ENCODE measurements at places on chromosomes 13 and 19.

- no peak for DNase-seq
Observed at GRCh38 chr13:85520445-85520844, 278.8 kb downstream of the SLITRK6 start.

DNA sequence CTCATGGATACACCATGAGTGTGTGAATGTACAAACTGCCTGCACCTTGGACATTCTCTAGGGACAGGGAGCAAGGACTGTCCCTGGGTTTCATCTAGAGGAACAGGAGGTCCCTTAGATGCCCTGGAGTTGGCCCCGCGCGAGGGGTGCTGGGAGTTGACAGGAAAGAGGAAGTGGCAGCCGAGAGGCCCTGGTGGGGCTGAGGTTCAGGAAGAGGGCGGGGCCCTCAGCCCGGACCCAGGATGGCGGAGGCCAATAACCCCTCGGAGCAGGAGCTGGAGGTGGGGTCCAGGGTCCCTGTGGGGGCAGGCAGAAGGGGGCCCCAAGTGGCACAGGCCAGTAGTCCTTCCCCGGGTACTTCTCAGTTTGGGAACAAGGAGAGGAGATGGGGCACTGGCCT, 6.9 kb downstream of the PKN1 start:
- peak; percentile 93 for DNase-seq

GRCh38 chr19:53394522-53394973, 401 bp upstream of the ZNF765 start:
- peak; percentile 58 for DNase-seq

DNA sequence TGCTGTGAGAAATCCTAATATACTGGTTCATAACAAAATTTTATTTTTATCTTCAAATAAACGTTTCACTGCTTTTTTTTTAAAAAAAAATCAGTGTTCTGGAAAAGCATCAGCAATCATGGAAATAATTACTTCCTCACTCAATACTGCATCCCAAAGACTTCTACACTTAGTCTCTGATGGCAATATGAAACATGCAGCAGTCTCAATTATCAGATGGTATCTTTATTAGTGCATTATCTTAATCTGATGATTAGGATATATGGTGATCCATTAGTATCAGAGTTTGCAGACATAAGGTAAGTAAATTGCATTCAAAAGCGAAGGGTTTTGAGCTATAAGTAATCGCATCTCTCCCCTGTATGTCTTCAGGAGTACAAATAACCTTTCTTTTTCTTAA, 218.3 kb upstream of the EDNRB start:
- no peak for DNase-seq

DNA sequence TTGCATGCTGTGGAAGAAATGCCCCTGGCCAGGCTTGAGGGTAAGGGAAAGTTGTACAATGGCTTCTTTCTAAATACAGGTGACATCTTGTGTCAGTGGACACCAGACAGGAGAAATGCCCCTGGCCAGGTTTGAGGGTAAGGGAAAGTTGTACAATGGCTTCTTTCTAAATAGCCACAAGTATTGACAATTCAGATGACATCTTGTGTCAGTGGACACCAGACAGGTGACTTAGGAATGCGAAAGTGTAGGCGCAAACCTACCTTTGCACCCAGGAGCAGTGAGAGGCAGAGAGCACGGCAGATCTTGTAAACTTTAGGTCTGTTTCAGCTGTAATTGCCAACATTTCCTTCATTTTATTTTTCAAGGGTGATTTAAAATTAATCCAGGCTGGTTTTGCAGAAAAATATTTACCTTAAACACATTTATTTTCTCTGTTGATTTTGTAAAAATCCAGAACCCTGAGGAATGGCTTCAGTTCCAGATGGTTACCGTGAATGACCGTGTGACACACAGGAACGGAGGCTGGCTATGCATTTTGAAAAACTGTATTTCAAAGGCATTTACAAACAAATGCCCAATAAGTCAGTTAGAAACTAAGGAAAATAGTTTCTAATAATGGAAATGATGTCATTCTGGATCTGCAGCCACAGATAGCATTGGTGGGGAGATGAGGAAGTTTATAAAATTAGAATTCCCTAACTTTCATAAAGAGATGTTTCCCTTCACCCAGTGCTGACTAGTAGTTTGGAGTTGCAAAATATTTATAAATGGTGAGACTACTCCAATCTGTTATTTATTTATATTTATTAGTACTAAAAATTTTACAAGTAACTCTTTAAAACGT, 34.9 kb downstream of the TNFSF13B start:
- peak; percentile 54 for DNase-seq

GRCh38 chr19:5078182-5078581, 109.3 kb downstream of the KDM4B start:
- no peak for DNase-seq

GRCh38 chr13:80340651-80341100, 250 bp downstream of the SPRY2 start:
- DNase-seq: peak; percentile 94

DNA sequence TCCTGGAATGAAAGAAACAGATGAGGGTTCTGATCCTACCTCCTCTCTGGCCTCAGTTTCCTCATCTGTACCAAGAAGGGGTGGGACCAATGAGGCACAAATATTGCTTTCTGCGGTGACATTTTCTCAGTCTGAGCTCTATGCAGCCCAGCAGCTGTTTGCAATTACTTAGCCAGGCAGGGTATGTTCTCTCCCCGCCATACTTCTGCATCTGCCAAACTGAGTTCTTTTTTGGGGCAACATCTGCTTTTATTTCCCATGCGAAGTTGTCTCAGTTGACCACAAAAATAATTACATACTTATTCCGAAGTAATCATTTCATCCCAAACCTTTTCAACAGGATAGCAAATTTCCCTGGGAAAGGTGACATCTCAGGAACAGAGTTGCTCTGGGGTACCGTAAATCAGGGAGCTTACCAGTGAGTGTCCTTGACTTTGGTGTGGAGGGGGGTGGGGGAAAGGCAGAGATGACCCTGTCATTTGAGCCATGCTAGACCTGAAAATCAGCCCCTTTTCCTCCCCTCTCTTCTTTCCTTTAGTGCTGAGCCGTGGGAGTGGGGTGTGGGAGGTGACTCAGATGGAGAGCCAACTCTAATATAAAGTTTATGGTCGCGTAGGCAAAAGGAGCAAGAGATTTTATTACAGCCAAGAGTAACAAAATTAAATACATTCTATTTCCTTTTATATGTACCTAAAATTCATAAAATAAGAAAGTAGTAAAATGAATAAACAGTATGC, 165.7 kb upstream of the KL start:
- no peak for DNase-seq

- DNase-seq: no peak
Observed at GRCh38 chr13:99299256-99299919, 7.8 kb downstream of the GPR183 start.

GRCh38 chr19:7512400-7512851, 3.5 kb upstream of the ZNF358 start:
- DNase-seq: no peak

- DNase-seq: peak; percentile 16
Observed at GRCh38 chr19:24074720-24075454, 12.1 kb upstream of the ZNF254 start.

GRCh38 chr13:111490611-111491010, 170.2 kb downstream of the TEX29 start:
- no peak for DNase-seq

GRCh38 chr19:5484398-5485285, 29.4 kb downstream of the ZNRF4 start:
- no peak for DNase-seq

GRCh38 chr13:76965759-76966421, 17.6 kb downstream of the ACOD1 start:
- peak; percentile 76 for DNase-seq

DNA sequence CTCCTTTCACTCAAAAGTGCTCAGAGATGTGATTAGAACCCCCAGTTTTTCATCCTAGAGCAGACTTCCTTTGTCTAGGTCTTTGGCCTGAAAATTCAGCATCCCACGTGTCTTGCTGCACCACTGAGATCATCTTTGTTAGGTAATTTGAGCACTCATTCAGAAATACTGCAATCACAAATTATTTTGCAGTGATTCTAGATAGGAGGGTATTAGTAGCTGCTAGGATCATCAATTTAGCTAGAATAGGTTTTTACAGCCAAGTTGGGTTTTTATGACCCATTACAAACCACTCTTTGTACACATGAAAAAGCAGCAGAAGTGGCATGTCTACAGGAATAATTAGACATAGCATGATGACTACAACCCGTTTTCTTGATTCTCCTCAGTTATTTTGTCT, 219.6 kb downstream of the GPC6 start:
- DNase-seq: no peak

DNA sequence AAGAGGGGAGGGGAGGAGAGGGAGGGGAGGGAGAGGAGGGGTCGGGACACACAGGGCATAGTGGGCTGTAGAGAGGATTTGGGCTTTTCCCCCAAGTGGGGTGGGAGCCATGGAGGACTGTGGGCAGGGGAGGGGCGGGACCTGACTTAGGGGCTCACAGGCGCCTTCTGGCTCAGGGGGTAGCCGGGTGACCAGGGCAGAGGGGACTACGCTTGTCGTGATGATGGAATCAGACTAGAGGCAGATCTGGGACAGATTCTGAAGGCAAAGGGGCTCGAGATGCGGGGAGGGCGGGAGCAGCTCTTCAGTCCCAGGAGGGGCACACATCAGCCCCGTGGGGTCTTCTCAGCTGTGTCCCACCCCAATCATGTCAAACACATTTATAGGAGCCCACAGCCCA, 13.5 kb downstream of the NDUFA11 start:
- DNase-seq: no peak

- DNase-seq: no peak
Observed at GRCh38 chr13:30301827-30302226, 5.5 kb downstream of the KATNAL1 start.

DNA sequence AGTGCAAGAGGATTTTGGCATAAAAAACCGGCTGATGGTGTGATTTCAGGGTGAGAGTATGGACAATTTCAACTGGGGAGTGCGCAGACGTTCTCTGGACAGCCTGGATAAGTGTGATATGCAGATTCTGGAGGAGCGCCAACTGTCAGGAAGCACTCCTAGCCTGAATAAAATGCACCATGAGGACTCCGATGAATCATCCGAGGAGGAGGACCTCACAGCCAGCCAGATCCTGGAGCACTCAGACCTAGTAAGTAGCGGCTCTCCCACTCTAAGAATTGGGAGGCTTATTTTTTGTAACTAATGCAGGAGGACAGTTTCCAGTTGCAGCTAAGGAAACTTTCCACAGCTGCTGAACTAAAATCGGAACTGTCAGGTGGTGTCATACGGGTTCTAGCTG, 53.6 kb downstream of the ZAR1L start:
- DNase-seq: no peak

DNA sequence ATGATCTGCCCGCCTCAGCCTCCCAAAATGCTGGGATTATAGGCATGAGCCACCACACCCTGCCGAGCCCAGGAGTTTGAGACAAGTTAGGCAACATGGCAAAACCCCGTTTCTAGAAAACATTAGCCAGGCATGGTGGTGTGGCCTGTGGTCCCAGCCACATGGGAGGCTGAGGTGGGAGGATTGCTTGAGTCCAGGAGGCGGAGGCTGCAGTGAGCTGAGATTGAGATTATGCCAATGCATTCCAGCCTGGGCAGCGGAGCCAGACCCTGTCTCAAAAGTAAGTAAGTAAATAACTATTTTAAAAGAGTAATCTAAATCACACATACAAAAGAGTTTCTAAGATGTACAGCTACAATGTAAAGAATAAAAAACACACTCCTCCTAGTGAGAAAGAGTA, 41.9 kb downstream of the SKA3 start:
- DNase-seq: no peak

DNA sequence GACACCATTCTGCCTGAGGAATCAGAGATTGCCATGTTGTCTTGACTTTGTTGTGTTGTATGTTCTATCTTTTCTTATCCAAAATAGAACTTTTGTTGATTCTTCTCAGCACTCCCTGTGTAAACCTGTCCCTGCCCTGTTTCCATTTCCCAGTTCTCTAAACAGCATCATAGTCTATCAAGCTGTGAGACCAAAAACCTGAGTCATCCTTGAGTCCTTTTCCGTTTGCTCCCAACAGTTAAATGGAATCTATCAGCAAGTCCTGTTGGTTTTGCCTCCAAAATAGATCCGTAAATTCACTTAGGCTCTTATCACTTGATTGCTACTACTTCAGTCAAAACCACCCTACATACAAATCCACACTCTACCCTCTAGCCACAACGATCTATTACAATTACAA, 667.1 kb downstream of the PCDH9 start:
- DNase-seq: no peak

DNA sequence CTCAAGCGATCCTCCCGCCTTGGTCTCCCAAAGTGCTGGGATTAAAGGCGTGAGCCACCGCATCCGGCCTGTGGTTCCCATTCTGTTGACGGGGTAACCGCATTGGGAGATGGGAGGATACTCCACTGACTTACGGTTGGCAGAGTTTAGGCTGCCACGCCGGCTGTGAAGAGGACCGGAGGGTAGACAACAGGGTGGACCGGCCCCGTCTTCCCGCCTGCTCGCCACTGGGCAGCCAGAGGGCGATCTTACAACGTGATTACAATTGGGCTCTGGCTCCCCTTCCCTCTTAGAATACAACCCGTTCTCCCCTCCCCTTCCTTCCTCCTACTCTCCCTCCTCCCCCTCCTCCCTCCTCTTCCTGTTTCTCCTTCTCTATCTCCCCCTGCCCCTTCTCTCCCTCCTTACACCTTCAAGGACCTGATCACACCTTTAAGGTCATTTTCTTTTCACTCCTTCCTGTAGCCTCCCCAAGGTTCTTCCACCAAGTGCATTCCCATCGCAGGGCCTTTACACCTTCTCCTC, 957 bp upstream of the CCDC194 start:
- DNase-seq: peak; percentile 86

- DNase-seq: no peak
Observed at GRCh38 chr19:45322311-45322710, 364 bp downstream of the CKM start.

- DNase-seq: no peak
Observed at GRCh38 chr19:13037161-13037560, 41.9 kb downstream of the NFIX start.

DNA sequence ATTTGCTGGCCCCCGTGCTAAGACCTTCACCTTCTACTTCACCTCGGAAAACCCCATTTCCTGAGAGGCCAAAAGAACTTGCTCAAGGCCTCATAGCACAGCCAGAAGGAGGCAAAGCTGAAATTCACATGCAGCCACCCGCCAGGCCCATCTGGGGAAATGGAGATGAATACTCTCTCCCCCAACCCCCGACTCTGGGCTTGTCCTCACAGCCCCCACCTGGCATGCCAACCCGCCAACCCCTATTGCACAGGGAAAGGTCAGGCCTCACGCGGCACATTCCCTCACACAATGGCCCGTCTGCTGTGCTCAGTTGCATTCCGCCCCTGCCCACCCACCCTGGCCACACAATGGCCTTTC, 3.2 kb downstream of the PRX start:
- no peak for DNase-seq

DNA sequence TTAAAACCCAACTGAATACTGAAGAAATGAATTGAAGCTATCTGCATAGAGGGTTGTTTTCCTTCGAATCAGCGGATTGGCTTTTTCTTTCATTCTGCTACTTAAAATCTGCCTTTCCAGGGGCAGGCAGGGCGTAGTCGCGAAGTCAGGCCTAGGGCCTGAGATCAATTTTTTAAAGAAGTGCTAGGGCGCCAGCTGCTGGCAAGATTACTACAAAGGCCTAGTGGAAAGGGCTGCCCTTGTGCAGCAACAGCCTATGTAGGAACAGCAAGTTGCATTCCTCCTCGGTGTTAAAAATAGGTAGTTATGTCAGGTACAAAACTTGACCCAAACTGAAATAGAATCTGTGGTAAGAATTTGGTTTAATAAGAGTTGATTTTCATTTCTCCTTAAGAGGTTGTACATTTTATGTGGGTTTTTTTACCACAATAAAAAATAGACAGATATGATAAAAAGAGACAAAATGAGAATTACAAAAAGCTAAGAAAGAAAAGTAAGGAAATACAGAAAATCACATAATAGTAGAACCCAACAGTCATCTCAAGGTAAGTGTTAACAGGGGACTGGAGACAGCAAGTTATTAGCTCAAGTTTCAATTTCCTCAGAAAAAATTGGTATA, 9.5 kb upstream of the URAD start:
- peak; percentile 67 for DNase-seq

All from suppressor macrophage (primary cell).